Stimulated activated CD8-positive, alpha-beta memory T cell treated with anti-CD3 and anti-CD28 coated beads, Interleukin-2, amount 100 ng/mL, for 1 hour (primary cell): ENCODE measurements at places on chromosomes 2 and 18.

- no peak for DNase-seq
Observed at GRCh38 chr2:173654896-173655265, 300.2 kb downstream of the CDCA7 start.

- DNase-seq: no peak
Observed at GRCh38 chr2:15909157-15909556, 31.2 kb upstream of the MYCN start.

GRCh38 chr18:27057519-27058234 lies 127.4 kb downstream of the CHST9 start:
- no peak for DNase-seq

GRCh38 chr2:112032689-112033465 lies 22.2 kb upstream of the TMEM87B start:
- no peak for DNase-seq

DNA sequence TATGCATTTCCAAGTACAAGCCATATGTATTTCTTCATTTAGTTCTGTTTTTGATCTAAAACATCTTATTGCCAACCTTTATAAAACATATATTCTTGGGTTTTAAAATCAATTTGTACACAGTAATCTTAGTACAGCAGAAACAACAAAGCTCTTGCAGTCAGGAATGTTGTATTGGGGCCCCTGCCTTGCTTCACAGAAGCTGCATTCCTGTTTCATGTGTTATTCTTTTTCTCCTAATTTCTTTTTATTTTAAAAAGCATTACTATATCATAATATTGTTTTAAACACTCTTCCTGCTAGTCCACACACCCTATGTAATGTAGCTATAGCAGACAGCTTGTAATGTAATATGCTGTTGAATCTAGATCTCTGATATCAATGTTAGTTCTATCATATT lies 24.0 kb downstream of the SERPINB7 start:
- DNase-seq: no peak

DNA sequence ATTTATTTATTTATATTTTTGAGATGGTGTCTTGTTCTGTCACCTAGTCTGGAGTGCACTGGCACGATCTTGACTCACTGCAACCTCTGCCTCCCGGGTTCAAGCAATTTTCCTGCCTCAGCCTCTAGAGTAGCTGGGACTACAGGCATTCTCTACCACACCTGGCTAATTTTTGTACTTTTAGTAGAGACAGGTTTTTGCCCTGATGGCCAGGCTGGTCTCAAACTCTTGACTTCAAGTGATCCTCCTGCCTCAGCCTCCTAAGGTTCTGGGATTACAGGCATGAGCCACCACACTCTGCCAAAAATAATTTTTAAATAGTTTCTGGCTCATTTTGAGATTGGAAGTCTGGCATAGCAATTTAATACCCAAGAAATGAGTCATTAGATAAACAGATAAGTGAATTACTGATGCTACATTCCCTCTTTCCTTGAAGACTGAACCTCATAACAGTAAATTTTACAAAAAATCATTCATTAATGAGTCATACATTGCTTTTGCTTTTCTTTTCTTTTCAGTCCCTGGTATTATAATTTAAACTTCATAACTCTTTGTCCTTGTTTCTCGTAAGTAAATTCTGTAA lies 881.6 kb upstream of the PIK3C3 start:
- DNase-seq: no peak

- no peak for DNase-seq
Observed at GRCh38 chr2:31197669-31198068, 19.6 kb downstream of the CAPN14 start.

DNA sequence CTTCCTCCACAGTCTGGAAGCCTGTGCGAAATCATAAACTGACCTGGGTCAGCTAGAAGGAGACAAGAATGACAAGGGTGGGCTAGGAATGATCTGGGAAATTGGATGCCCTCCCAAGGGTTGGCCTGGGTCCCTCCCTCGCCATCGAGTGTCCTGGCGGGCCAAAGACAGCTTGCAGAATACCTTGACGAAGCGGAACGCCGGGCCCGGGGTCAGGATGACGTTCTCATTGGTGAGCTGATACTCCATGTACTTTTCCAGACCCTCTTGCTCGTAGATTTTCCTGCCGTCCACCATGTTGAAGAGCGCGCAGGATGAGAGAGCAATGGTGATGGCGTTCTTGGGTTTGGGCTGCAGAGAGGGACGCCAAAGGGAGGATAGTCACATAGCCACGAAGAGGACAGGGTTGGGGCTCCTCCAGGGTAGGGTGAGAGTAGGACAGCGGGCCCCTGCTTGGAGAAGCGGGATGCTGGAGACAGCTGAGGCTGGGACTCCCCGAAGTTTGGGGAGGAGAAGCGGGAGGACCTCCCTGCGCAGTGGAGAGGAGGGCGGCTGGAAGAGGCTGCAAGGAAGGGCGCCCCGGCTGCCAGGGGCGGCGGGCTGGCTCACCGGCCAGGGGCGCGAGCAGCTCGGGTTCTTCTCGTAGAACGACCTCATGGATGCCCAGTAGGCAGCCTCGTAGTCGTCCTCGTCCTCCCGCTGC lies 5.3 kb downstream of the NT5C1B start:
- DNase-seq: no peak

DNA sequence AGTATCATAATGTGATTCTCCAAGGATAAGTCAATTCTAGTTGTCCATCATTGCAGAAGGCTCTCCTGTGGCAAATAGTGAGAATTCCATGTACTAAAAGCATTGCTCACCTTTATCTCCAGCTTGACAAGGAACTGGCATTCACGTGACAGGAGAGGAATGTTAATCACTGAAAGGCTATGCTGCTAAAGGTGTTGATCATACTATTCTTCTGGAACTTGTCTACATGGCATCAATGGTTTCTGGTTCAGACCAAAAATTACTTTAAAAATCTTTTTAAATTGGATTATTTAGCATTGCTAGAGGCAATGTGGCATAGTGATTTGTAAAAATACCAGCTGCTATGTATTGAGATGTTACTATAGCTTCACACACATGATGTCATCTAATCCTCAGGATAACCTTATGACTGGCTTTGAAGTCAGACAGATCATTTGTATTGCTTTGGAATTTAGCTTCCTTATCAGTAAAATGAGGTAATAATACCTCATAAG lies 414.4 kb downstream of the MTX2 start:
- no peak for DNase-seq

DNA sequence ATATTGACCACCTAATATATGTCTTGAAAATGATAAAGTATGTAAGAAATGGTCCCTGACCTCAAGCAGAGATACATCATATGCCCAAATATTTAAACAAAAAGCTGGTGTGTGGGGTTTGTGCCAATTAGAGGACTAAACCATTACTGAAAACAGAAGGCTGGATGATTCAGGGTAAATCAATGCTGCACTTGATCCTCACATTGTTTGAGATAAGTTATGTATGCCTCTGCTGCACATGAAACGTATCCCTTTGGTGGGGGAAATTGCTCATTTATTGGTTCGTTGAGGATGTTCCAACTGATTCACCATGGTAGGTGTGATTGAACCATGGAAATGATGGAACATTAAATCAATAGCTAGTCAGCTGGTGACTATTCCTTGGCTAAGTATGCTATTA lies 24.7 kb upstream of the DARS1 start:
- DNase-seq: no peak

GRCh38 chr18:22558945-22559385 lies 141.2 kb upstream of the CTAGE1 start:
- DNase-seq: no peak

GRCh38 chr2:207499114-207499513 lies 30.6 kb upstream of the CREB1 start:
- DNase-seq: no peak

DNA sequence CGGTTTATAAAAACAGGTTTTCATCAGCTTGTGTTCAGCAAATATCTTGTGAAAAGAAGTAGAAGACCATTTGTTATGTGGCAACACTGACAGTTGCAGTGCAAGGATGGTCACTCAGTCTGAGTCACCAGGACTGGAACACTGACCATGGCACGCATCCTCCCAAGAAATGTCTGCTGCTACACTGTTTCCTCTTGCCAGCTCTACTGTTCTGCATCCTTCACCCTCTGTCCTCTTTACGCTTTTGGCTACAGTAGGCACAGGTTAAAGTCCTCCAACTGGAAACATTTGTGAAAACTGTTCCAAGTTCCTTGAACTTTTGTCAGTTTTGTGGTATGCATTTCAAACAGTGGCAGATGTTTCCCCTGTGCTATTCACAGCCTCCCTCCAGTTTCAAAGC lies 39.4 kb downstream of the OSR1 start:
- DNase-seq: no peak

DNA sequence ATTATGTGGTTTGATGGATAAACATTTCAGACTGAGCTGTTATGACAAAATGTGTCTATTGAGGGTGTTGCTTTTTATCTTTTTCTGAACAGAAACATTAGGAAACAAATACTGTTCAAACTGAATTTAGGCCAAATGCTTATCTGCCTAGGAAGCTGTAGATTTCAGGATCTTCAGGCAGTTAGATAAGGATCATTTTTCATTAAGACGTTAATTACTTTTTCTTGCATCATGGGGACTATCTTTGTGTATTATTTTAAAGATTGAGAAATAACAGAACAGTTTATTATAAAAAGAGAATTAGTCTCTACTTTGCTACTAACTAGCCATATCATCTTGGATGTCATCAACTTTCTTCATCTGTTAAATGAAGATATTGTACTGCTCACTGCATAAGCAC lies 107.5 kb downstream of the TTC27 start:
- DNase-seq: no peak

GRCh38 chr2:12686708-12687283 lies 29.9 kb upstream of the TRIB2 start:
- DNase-seq: no peak
